A549 treated with Mapracorat at 1 μM for 4 hours (cell line): ENCODE measurements at places on chromosomes 3 and 15. TPM values are rescaled to one million over a fixed set of nuclear protein-coding genes. Genes with fewer than 3 reads are reported as not detected.

DCP1A gene
- total RNA-seq, result 5.7 to 7.7 TPM (median 6.9 TPM) in 5 replicates

PTX3 gene
- total RNA-seq, result 0.70 to 1.4 TPM (median 1.0 TPM) in 5 replicates

ATOSA gene
- total RNA-seq, result 7.6 to 11.4 TPM (median 8.7 TPM) in 5 replicates

ANKRD34C gene
- total RNA-seq, result not detected in 5 replicates

PFN2 gene
- total RNA-seq, result 143 to 173 TPM (median 152 TPM) in 5 replicates

NPAP1 gene
- total RNA-seq, result not detected in 5 replicates

RASL12 gene
- total RNA-seq, result 0.10 to 0.16 TPM (median 0.12 TPM) in 5 replicates

THRB gene
- total RNA-seq, result 0.97 to 1.7 TPM (median 1.0 TPM) in 5 replicates

UNC13C gene
- not detected in 5 replicates for total RNA-seq

PIERCE2 gene
- total RNA-seq, result 3.9 to 5.0 TPM (median 4.2 TPM) in 5 replicates

KBTBD8 gene
- 0.31 to 1.6 TPM (median 0.46 TPM) in 5 replicates for total RNA-seq

CHRM5 gene
- 0.03 to 0.04 TPM in 2 of 5 replicates, not detected in the others for total RNA-seq

GREM1 gene
- total RNA-seq, result 3.6 to 8.5 TPM (median 5.8 TPM) in 5 replicates

ZPLD1 gene
- total RNA-seq, result not detected in 5 replicates

NANOGP8 gene
- not detected in 5 replicates for total RNA-seq

SHQ1 gene
- 16.2 to 18.2 TPM (median 16.8 TPM) in 5 replicates for total RNA-seq

DISP2 gene
- total RNA-seq, result 0.64 to 2.6 TPM (median 1.0 TPM) in 5 replicates

SLC12A1 gene
- total RNA-seq, result not detected in 5 replicates

SMCO1 gene
- total RNA-seq, result not detected in 5 replicates

FILIP1L gene
- total RNA-seq, result 0.08 to 0.29 TPM (median 0.21 TPM) in 5 replicates

TBC1D5 gene
- 11.5 to 15.8 TPM (median 13.6 TPM) in 5 replicates for total RNA-seq

COL7A1 gene
- total RNA-seq, result 116 to 206 TPM (median 180 TPM) in 5 replicates

GCSAM gene
- total RNA-seq, result not detected in 5 replicates

SNTN gene
- not detected in 5 replicates for total RNA-seq

LDHAL6B gene
- not detected in 5 replicates for total RNA-seq

DLL4 gene
- total RNA-seq, result 1.1 to 2.0 TPM (median 1.8 TPM) in 5 replicates

IMPG2 gene
- 0.01 to 0.02 TPM (median 0.02 TPM) in 3 of 5 replicates, not detected in the others for total RNA-seq

UBA7 gene
- total RNA-seq, result 0.30 to 0.70 TPM (median 0.41 TPM) in 5 replicates

ALAS1 gene
- 44.1 to 50.3 TPM (median 48.7 TPM) in 5 replicates for total RNA-seq

PTH1R gene
- 1.1 to 1.8 TPM (median 1.4 TPM) in 5 replicates for total RNA-seq

QRICH1 gene
- total RNA-seq, result 37.1 to 40.0 TPM (median 38.9 TPM) in 5 replicates
